ENCODE measurements at places on chromosomes 11 and 22.

GRCh38 chr11:22163394-22163797 lies 29.5 kb upstream of the ANO5 start:
- no peak for DNase-seq

DNA sequence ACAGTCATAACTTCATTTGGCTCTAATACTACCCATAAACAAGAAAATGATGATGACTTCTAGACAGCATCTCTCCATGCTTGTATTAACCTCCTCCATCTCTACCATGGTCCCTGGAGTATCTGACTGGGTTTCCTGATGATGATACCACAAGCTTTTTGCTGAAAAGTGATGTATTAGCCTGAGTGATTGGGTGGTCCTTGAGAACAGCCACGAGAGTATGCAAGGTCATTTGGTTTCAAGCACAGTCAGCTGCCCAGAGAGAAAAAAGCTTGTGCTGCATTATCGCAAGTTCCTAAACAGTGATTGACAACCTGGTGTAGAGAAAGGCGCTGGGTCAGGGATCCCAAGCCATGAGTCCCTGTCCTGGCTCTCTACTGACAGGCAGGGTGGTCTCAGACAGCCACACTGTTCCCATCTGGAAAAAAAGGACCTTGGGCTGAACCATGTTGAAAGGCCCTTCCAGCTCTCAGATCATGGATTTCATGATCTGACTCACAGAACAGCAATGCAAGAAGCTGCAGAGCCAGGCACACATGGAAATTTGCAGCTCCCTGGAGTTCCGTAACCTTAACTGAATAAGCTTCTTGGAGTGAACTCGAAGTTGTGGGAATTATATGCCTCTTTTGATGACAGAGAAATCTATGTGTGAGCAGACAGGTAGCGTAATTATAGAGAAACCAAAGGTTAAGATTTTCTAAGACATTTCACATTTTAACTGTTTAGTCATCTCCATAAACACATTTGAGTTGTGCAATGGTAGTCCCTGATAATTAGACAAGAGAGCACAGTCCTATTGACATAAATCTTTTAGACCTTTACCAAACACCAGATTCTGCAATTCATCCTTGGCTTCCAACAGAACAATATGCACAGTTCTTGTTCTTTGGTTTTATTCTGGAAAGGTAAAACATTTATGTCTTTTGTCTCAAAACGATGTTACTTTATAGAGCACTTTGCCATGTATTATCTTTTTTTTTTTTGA lies 54.1 kb upstream of the UBASH3B start:
- DNase-seq = peak; percentile 40

- DNase-seq = no peak
Measured at GRCh38 chr11:123250892-123251656, 56.0 kb upstream of the CLMP start.

DNA sequence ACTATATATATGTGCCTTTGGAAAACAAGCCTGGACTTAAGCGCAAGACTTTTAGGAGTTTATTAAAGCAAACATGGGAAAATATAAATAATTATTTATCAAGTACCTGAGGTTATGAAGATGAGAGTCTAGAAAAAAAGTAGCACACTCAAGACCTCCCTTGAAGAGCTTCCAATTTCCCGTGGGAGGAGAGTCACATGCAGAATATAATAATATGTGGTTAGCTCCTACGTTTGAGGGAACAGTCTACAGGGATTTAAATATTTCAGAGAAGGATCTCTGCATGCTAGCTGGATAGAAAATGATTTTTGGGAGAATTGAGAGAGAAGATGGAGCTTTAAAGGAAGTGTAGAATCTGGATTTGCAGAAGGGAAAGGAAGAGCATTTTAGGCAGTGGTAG lies 183.8 kb downstream of the SWAP70 start:
- DNase-seq = no peak

- peak; percentile 78 for DNase-seq
Measured at GRCh38 chr11:83508804-83509203, 222.6 kb upstream of the CCDC90B start.

- no peak for DNase-seq
Measured at GRCh38 chr11:119509969-119510401, 87.0 kb upstream of the THY1 start.

DNA sequence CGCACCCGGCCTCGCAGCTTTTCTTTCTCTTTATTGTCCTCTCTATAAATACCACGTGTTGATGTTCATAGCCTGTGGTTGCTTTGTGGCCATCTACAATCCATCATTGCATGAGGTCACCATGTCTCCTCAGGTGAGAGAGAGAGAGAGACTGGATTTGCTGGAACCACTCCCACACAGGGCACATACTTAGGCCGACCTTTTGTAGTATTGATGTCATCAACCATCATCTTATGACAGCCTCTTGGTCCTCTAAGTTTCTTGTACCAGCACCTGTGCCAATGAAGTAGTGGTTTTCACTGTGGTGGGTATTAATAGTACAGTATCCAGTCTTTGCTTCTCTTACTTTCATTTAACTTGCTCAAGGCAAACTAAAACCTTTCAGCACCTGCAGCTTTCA lies 22.8 kb upstream of the P2RY6 start:
- DNase-seq = no peak

Data from HepG2 (cell line).